ENCODE measurements at places on chromosomes 16 and 17.

- peak; percentile 66 for DNase-seq
Observed at GRCh38 chr16:68764862-68765261, 27.8 kb downstream of the CDH1 start.

DNA sequence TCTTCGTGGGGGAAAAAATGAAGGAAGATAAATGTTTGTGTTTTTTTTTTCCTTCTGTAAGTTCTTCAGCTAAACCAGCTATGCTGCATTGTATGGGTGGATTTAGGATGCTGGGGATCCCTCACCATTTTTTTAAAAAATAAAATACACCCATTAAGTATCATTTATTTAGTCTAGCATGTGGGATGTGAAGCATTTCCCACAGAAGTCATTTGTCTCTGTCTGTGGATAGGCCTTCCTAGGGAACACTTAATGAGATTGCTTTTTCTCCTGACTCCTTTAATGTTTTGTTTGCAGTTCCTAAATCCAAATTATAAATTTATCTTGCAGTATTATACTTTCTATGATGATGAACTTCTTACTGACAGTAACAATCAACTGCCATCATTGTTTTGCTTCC, 146.7 kb downstream of the PPM1E start:
- no peak for DNase-seq

DNA sequence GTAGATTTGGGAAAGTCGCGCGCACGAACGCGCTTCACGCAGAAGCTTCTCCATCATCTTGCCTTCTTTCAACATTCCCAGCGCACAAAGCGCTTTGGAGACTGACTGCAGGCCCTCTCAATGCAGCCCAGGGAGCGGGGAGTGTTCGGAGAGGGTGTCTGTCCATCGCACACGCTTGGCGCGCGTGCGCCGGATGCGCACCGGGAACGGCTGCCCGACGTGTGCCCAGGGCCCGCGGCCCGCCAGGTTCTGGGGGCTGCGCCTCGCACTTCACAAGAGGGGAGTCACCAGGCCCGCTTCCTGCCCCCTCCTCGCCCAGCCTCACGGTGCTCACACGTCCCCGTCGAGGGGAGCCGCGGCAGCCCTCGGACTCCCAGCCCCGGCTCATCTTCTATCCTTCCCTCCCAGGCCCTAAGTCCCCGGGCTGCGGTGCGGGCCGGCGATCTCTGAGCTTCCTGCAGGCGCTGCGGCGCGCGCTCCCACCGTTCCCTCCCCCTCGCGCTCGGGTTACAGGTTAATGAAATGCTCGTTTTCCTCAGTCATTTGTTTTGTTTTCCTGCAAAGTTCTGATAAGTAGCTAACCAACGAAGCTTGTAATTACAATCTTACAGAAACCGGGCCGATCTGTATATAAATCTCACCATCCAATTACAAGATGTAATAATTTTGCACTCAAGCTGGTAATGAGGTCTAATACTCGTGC, 2.8 kb upstream of the IRX3 start:
- DNase-seq: no peak

- DNase-seq: no peak
Observed at GRCh38 chr17:82470065-82470464, 11.5 kb downstream of the NARF start.

GRCh38 chr16:11557801-11558200, 28.9 kb downstream of the LITAF start:
- no peak for DNase-seq

- no peak for DNase-seq
Observed at GRCh38 chr16:55302635-55303034, 21.4 kb upstream of the IRX6 start.

- DNase-seq: no peak
Observed at GRCh38 chr17:64497565-64498035, 746 bp upstream of the POLG2 start.

GRCh38 chr17:27326051-27326450, 32.1 kb downstream of the WSB1 start:
- DNase-seq: peak; percentile 24

GRCh38 chr17:31491376-31492131, 100.1 kb downstream of the RAB11FIP4 start:
- DNase-seq: no peak

DNA sequence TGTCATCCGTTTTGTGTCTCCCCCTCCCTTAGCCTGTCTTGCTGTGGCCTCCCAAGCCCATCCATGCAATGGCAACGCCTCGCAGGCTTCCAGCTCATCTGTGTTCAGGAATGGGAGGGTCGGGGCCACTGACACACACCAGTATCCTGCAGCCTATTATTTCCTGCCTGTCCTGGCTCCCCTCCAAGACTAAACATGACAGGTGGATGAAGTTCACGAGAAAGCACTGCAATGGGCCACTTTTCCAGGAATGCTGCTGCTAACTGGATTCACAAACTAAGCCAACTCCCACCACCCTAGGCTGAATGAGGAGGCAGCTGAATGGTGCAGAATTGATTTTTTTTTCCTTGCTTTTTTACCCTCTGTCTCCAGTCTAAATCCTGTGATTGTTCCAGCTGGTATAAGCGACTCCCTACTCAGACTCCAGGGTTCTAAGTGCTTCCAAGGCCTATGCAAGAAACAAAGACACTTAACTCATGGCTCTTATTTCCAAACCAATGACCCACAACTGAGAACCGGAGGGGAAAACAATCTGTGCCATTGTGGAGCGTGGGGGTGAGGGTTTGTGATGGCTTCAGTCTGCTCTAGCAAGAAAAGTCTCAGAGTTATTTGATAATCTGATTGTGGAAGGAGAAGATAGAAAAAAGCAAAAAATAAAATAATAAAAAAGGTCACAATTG, 23.3 kb downstream of the TMEM100 start:
- no peak for DNase-seq

GRCh38 chr17:34370997-34371395, 8.0 kb upstream of the CCL1 start:
- no peak for DNase-seq

DNA sequence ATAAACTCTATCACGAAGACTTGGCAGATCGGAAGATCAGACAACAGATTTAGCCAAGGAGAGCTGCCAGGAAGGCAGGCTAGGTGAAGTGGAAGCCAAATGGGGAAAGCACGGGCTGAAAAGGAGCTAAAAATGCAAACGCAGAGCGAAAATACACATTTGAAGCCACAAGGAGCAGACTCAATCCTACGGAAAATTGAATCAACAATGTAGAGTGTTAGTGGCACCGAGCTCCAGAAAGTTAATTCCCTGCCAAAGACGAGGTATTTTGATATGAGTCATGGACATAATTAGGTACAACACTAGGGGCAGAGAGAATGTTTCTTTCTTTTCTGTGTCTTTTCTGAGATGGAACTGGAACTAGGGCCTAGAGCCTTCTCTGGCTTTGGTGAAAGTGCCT, 20.7 kb downstream of the GSG1L start:
- DNase-seq: no peak
